ENCODE measurements at places on chromosomes 7 and 10.

- no peak for DNase-seq
Observed at GRCh38 chr7:148044173-148044572, 546.4 kb upstream of the C7orf33 start.

GRCh38 chr7:107035446-107035845, 9.1 kb upstream of the PRKAR2B start:
- DNase-seq, result peak; percentile 95

GRCh38 chr10:121804460-121804859, 123.4 kb downstream of the ATE1 start:
- peak; percentile 88 for DNase-seq

GRCh38 chr10:122350893-122351292, 23.6 kb upstream of the PLEKHA1 start:
- DNase-seq, result no peak

DNA sequence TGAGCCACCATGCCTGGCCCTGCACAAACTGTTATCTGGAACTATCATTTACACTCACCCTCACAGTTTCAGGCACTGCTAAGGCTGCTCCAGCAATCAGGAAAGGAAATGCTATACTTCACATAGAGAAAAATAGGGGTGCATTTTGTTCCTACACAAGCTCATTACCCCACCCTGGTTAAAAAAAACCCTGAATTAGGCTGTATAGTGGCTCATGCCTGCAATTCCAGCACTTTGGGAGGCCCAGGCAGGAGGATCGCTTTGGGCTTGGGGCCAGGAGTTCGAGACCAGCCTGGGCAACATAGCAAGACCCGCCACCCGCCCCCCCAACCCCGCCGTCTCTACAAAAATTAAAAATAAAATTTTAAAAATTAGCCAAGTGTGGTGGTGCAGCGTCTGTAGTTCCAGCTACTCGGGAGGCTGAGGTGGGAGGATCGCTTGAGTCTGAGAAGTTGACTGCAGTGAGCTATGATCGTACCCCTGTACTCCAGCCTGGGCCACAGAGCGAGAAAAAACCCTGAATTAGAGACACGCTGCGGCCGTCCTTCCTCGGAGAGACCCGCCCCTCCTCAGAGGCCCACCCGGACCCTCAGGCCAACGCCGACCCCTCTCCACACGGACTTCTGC, 539 bp downstream of the PTCD1 start:
- DNase-seq, result no peak

GRCh38 chr7:23012186-23012585, 1.7 kb downstream of the HYCC1 start:
- DNase-seq, result no peak

GRCh38 chr7:66304536-66304935, 99.4 kb downstream of the TPST1 start:
- DNase-seq, result peak; percentile 54

DNA sequence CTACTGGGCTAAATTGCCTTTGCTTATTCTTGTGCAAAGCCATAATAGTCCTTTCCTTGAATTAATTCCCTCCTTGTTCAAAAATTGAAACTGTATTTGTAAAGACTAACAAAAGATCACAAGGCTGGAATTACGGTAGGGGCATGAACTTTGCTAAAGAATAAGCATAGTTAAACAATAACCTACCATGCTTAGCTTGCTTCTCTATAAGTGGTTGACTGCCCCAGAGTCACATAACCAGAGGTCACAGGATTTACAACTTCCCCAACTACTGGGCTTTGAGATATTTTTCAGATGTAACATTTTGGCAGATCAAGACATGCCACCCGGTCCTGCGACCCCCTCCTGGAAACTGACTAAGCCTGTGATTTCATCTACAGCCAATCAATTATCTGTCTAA, 181.4 kb downstream of the GPAM start:
- DNase-seq, result no peak
